ENCODE measurements at places on chromosomes 4 and X.

- DNase-seq, result no peak
Observed at GRCh38 chr4:22743290-22743689, 50.6 kb downstream of the GBA3 start.

GRCh38 chr4:88429401-88429800 lies 27.5 kb upstream of the HERC5 start:
- DNase-seq, result no peak

GRCh38 chr4:147025042-147025441 lies 79.4 kb upstream of the TTC29 start:
- no peak for DNase-seq

DNA sequence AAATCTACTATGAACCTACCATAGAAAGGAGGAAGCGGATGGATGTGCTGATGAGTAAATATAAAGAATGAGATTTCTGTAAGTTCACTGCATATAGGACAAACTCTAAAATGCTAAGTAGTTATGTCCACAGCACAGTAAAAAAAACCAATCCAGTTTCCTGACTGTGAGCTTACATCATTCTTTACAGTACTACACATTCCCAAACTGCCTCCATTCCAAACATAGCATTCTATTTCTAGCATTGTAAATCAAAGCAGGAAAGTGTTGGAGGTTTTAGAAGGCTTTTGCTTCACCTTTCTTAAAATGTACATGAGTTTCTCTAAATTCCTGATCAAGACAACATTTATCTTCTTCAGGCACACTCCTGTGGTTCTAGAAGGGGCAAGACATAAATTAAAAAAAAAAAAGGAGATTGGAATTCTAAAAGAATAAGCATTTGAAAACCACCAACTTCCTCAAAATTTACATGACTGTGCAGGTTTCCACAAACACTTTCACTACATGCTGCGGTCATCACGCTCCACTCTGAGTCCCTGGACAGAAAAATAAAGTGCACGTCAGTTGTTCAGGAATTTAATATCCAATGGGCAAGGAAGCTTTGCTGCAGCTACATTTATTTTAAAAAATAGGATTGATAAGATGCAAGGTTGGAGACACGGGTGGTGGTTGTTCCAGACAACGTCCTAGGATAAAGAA lies 297.6 kb upstream of the STS start:
- no peak for DNase-seq

DNA sequence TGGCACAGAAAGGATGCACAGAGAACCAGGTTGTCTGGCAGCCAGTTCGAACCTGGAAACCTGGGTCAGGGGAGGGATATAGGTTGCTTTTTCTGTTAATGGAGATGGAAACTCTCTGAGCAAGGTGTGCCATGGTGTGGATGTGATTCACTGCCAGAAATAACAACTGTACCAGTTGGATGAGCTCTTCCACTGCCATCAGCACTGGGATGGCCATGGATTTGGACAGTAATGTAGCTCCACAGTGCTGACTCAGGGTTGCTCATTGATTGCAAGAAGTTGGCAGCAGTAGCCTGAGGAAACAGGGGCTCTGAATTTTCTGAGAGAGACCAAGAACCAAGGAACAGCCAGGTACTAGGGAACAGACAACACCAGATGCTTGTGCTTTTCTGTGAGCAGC lies 33.8 kb downstream of the PNMA5 start:
- no peak for DNase-seq

DNA sequence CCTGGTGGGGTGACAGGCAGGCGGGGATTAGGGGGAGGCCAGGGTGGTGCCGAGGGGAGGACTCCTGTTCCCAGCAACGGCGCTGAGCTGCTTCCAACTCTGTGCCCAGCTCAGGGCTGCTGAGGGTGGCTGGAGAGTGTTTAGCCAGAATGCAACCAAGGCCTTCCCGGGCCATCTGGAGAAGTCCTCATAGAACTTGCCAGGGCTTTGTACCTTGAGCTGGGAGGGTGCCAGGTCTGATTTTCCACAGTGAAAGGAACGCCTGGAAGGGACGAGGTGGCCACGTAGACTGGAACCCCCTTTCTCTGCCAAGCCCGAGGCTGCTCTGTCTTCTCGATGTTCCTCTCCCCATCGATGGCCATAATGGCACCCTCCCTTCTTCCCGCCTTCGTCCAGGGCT lies 57.0 kb upstream of the GPR78 start:
- DNase-seq, result no peak

- DNase-seq, result no peak
Observed at GRCh38 chrX:100979881-100980607, 10.5 kb downstream of the ARL13A start.

- no peak for DNase-seq
Observed at GRCh38 chr4:61246034-61246433, 45.9 kb downstream of the ADGRL3 start.

DNA sequence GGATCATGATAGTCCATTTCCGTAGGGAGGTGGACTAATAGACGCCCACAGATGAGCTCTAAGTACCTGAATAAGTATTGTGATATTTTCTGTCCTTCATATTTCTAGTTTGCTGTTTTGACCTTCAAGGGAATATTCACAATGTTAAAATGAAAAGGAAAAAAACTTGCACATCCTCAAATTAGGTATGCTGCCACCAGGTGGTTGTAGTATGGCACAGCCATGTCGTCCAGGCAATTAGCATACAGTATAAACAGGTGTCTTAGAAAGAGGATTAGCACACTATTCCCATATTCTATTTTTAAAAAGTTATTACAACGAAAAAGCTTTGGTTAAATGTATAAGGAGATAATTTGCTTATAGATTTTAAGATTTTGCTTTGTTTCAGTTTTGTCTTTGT lies 802.0 kb downstream of the RPA4 start:
- DNase-seq, result peak; percentile 34

DNA sequence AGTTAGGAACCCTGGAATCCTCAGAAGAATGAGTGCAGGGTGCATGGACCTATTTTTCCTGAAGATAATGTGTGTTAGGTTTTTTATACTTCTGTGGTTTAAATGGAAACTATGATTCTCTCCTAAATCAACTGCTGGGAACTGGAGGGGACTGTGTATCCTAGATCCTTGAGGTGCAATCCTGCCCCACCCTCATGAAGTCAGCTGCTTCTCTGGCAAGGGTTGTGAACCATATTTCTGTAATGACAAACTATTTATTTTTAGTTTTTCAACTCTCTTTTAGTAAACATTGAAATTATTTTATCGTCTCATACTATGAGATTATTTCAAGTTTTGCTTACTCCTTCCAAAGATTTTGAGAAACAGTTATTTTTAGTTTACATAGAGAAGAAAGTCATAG lies 25.8 kb upstream of the VEGFC start:
- no peak for DNase-seq

- peak; percentile 5 for DNase-seq
Observed at GRCh38 chr4:187993827-187994226, 1.7 kb upstream of the ZFP42 start.

DNA sequence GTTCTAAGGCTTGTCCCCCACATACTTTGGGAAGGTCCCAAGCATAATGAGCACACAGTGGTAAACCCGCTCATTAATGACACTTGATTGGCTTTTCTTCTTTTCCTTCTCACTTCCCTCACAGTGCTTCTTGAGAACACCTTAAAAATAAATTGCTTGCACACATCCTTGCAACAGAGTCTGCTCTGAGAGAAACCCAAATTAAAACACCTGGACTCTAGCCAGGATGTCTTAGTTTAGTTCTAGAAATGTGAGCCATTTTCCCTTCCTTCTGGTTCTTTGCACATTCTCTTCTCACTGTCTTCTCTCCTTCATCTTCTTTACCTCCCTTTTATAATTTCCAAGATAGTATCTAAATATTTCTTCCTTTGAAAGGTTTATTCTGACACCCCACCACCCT lies 35.3 kb upstream of the COX7B2 start:
- no peak for DNase-seq

DNA sequence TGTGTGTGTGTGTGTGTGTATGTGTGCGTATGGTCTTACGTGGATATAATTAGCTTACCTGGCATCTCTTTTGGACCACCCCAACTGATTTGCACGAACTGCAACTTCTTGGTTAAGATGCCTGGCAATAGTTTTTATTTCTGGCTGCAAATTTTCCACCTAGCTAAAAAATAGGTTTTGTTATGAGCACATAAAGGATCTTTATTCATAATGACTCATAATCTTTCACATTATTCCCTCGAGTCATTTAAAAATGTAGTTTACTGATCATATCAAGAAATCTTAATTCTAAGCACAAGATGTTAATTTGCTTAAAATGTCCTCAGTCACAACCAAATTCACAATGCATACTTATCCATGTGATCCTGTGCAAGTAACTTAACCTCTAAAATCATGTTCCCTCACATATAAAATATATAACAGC lies 1.5 kb downstream of the COX18 start:
- no peak for DNase-seq

- peak; percentile 64 for DNase-seq
Observed at GRCh38 chr4:4860600-4861389, 1.3 kb downstream of the MSX1 start.

- no peak for DNase-seq
Observed at GRCh38 chr4:814312-814850, 11.5 kb downstream of the CPLX1 start.

- DNase-seq, result no peak
Observed at GRCh38 chr4:57139783-57140182, 29.6 kb upstream of the IGFBP7 start.

- DNase-seq, result no peak
Observed at GRCh38 chr4:133162941-133163340, 13.8 kb downstream of the PCDH10 start.

- no peak for DNase-seq
Observed at GRCh38 chrX:124333862-124334261, 1.4 kb downstream of the TEX13D start.

DNA sequence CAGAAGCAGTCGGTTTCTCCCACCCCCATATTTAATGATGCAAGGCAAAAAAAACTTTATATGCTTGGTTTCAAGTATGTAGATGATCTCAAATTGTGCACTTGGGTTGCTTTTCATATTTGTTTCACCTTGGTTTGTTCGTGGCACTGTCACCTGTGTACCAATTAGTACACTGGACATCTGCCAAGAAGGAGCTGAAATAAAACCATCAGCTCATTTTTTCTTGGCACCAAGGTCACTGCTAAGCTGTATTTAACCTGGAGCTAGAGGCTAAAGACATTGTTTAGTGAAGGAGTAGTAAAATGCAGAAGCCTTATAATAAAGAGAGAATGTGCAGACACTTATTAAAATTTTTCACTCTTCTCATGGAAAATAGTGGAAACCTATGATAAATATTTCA lies 430.8 kb downstream of the ARHGAP24 start:
- no peak for DNase-seq

GRCh38 chr4:110733901-110734300 lies 111.0 kb upstream of the PITX2 start:
- DNase-seq, result no peak

DNA sequence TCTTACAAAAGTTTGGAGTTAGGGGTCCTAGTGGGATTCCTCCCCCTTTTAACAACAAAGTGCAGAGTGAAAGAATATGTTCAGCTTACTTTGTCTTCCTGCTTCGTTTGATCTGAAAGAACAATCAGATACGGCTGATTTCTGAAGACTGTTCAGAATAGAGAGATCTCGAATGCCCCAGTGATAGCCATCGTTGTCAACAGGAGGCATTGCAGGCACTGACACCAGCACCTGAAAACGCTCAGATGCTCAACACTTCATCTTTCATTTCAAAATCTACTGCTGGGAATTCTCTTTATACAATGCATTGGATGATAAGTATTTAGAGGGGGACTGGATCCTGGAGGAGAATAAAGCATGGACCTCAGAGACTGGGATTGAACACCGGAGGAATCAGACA lies 186.3 kb upstream of the TENM3 start:
- DNase-seq, result no peak

DNA sequence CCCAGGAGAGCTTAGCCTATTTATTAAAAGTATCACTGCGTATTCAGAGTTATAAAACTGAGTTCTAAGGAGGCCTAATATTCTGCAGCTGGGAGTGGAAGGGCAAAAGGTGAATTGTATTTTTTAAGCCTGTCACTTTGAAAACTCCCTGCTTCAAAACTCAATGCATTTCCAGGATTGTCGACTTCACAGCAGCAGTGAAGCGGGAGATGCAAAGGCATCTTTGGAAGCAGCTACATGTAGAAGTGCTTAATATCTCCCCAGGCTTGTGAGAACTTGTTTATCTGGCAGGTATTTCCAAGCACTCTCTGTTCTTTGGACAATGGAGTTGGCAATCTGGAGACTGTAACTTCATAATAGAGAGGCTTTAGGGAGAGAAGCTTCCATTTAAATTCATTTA lies 717.5 kb upstream of the SLIT2 start:
- no peak for DNase-seq

GRCh38 chrX:154399527-154400368 lies 1.6 kb downstream of the RPL10 start:
- DNase-seq, result no peak

GRCh38 chrX:71301195-71301924 lies at the start of gene ITGB1BP2:
ITGB1BP2 (plus strand) TSS chrX:71301750; CDS start chrX:71301807, 57 bp downstream.
- no peak for DNase-seq

GRCh38 chr4:78951862-78952472 lies 12.7 kb upstream of the PAQR3 start:
- DNase-seq, result peak; percentile 46

- no peak for DNase-seq
Observed at GRCh38 chr4:8601086-8601485, 8.5 kb downstream of the CPZ start.

DNA sequence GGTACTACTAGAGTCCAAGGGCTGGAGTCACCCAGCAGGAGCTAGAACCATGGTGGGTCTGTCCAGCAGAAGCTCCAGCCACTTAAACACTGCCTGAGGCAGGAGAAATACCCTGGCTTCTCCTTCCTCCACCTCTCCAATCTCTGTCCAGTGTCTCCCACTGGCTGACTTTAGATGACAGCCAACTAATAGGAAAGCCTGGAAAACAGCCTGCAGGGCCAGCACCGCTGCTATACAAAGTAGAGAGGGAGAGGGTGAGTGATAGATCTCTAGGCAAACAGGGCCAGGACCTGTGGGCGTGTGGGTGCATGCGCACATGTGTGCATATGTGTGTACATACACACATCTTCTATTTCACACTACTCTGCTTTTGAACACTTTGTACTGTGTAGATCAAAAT lies 56.5 kb upstream of the ATP8A1 start:
- DNase-seq, result no peak

- no peak for DNase-seq
Observed at GRCh38 chrX:13309631-13310030, 10.2 kb downstream of the ATXN3L start.

GRCh38 chrX:40058719-40059118 lies 39.0 kb downstream of the BCOR start:
- no peak for DNase-seq

DNA sequence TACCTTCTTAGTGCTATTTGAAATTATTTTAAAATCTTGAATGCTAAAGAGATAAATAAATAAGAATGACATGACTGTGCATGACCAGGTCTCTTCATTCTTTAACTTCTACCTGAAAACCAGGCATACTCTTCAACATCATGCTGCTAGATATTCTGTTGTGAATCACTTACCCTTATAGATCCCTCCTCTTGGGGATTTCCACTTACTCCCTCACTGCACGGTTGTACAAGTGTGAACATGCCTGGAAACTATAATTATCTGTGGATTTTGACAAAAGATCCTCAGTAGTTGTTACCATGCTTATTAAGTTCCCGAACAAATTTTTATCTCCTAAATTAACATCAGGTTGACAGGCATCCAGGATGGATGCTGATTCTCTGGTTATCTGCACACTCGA lies 54.3 kb downstream of the ADGRL3 start:
- DNase-seq, result no peak

GRCh38 chr4:87337361-87337760 lies 14.7 kb upstream of the HSD17B13 start:
- no peak for DNase-seq

- no peak for DNase-seq
Observed at GRCh38 chr4:7227008-7227407, 34.7 kb downstream of the SORCS2 start.
